ENCODE measurements at places on chromosomes 6 and 20. TPM values are rescaled to one million over a fixed set of nuclear protein-coding genes. Genes with fewer than 3 reads are reported as not detected.

The EXOC2 gene
- 19.8 TPM for total RNA-seq

The ZNF165 gene
- 11.0 TPM for total RNA-seq

The EFCAB8 gene
- total RNA-seq = 2.0 TPM

The AVP gene
- not detected for total RNA-seq

The SAMD10 gene
- total RNA-seq = 13.4 TPM

The CDH26 gene
- 1.5 TPM for total RNA-seq

GRCh38 chr20:10404023-10404628 is 29.9 kb downstream of the MKKS start:
- no peaks in the 10 kb centered on the region for H3K27me3 ChIP-seq
- no peak overlapping the region for H3K4me3 ChIP-seq
- no peaks in the 10 kb centered on the region for H3K4me1 ChIP-seq
- no peak for DNase-seq

DNA sequence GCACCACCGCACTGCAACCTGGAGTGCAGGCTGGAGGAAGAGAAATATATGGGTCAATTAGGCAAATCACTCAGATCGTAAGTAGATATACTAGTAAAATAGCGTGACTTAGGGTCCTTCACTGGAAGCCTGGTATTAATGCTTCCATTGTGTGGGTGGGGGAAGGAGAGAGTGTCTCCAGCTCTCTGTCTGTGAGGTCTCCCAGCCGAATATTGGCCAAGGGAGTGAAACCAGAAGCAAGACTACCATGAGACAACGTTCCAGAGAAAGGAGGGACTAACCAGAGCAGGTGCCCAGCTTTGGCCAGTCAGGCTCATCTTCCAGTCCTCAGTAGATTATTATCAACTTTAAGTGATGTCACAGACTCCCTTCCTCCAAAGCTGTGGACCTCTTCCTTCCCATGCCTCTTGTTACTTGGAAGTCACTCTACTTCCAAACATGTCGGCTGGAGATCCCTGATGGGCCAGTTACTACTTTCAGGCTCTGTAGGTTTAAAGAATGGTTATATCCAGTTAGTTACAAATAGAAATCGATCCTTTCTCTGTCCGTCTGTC is 28.8 kb downstream of the MTHFD1L start:
- no peak overlapping the region for H3K4me3 ChIP-seq
- no peaks in the 10 kb centered on the region for H3K4me1 ChIP-seq
- no peaks in the 10 kb centered on the region for H3K27me3 ChIP-seq

GRCh38 chr6:37864250-37864649 is 44.7 kb downstream of the ZFAND3 start:
- no peaks in the 10 kb centered on the region for H3K36me3 ChIP-seq
- no peaks in the 10 kb centered on the region for H3K4me1 ChIP-seq
- no peak for DNase-seq
- no peaks in the 10 kb centered on the region for H3K27me3 ChIP-seq
- no peak overlapping the region for H3K4me3 ChIP-seq

- H3K27ac ChIP-seq = no peak overlapping the region
- peaks cover 13% of the 10 kb centered on the region for H3K4me1 ChIP-seq
- DNase-seq = no peak
- H3K36me3 ChIP-seq = no peaks in the 10 kb centered on the region
- H3K27me3 ChIP-seq = no peaks in the 10 kb centered on the region
Measured at GRCh38 chr6:17397764-17398194, 4.4 kb downstream of the CAP2 start.

DNA sequence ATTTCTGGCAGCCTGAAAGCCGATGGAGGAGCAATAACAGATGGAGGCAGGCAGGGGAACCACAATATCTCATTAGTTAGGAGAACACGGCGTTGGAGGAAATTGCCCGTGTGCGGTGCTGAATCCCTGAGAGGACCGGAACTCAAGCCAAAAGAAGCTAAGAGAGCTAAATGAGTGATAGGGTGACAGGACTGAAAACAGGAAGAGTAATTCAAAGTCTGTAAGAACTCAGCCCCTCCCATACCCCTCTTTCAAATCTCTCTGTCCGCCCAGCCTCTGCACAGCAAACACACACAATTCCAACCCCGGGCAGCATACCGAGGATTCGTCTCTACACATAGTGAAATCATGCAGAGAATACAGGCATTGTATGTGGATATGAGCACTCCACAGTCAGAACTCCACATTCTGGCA is 2.6 kb upstream of the IPCEF1 start:
- H3K27ac ChIP-seq = no peak overlapping the region
- H3K36me3 ChIP-seq = no peaks in the 10 kb centered on the region
- no peaks in the 10 kb centered on the region for H3K27me3 ChIP-seq
- no peak overlapping the region for H3K4me3 ChIP-seq

DNA sequence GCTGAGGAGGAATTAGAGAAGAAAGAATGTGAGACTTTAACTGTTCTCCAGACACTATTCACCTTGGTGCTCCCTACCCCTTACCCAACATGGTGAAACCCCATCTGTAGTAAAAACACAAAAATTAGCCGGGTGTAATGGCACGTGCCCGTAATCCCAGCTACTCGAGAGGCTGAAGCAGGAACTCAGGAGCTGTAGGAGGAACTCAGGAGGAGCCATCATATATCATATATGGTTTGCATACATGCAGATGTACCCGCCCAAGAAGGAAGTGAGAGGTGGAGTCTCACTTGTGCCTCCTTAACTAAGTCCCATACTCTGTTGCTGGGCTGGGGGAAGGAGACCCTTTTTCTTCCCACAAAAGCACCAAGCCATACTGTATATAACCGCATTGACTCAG is 35.5 kb upstream of the ME1 start:
- peaks cover 48% of the 10 kb centered on the region for H3K4me1 ChIP-seq
- H3K27me3 ChIP-seq = no peaks in the 10 kb centered on the region
- no peak for DNase-seq
- H3K4me3 ChIP-seq = no peak overlapping the region
- H3K27ac ChIP-seq = peak overlapping the region; percentile 23
- 0 out of 2 replicates have a peak, but pooled peaks cover under 1% of the 10 kb centered on the region for H3K36me3 ChIP-seq

- no peak for DNase-seq
- H3K27me3 ChIP-seq = peaks cover 2% of the 10 kb centered on the region
- no peak overlapping the region for H3K27ac ChIP-seq
Measured at GRCh38 chr20:39070484-39071231, 108.5 kb downstream of the DHX35 start.

DNA sequence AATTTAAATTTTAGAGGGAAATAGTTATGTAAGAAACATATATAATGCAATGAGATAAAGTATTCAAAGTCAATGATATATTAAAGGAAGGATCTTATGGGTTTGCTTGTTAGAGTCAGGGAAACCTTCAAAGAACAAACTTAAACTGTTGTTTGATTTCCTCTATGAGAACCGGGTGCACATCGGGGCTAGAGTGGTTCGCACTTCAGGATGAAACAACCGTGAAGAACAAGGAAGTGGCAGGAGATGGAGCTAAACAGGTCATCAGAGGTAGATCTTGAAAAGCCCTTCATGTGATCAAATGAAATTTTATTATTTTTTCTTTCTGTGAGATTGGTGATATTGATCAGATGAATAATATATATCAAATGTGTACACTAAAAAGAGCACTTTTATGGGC is 951.9 kb upstream of the FLRT3 start:
- H3K4me3 ChIP-seq = no peak overlapping the region
- H3K27me3 ChIP-seq = no peaks in the 10 kb centered on the region
- no peaks in the 10 kb centered on the region for H3K4me1 ChIP-seq
- no peaks in the 10 kb centered on the region for H3K36me3 ChIP-seq

DNA sequence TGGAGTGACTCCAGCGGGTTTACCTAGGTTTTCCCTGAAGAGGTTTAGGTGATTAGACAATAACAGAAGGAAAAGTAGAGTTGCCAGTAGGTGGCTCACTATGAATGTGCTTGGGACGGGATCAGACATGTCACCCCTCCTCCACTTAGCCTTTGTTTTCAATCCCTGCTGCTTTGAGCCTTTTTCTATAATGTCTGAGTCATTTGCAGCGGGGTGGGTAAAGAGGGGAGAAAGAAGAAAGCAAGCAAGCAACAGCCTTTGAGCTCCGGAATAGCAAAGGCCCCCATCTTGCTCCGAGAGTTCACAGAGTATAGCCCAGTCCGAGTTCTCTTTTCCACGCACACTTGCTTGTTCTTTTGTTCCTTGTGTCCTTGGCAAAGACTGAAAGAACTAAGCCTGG is 129.1 kb downstream of the PACRG start:
- no peak for DNase-seq
- no peak overlapping the region for H3K4me3 ChIP-seq
- no peaks in the 10 kb centered on the region for H3K27me3 ChIP-seq
- no peaks in the 10 kb centered on the region for H3K36me3 ChIP-seq
- no peaks in the 10 kb centered on the region for H3K4me1 ChIP-seq

DNA sequence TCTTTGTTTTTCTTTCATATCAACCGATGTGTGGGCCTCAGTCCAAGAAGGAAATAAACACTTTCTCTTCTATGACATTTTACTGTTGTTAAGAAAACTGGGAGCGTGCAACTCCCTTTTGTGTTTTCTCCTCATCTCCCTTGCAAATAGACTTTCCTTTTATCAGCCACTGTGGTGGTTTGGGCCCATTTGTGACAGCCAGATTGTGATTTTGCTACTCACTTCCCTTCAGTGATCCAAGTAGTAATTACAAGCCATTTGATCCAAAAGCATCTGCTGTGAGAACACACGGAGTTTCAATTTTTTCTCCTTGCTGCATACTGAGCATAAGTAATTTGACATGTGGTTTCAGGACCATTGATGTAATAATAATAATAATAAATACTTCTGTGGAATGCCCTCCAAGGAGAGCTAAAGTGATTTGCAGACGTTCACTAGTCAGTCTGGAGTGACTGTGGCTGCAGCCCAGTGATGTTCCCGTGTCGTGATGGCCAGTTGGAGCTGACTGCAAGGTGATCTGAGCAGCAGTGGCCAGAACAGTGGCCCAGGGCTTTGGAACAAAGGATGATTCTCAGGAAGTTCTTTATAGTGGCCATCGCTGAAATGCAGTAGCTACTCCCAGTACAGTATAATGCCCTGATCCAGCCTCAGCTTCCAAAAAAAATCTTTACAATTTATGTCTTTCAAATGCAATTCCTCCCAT is 91.9 kb upstream of the CLDN20 start:
- no peak for DNase-seq
- H3K4me1 ChIP-seq = no peaks in the 10 kb centered on the region
- no peaks in the 10 kb centered on the region for H3K27me3 ChIP-seq
- H3K27ac ChIP-seq = no peak overlapping the region

GRCh38 chr6:54959820-54960219 is 113.2 kb downstream of the FAM83B start:
- no peaks in the 10 kb centered on the region for H3K27me3 ChIP-seq
- DNase-seq = no peak
- H3K4me3 ChIP-seq = no peak overlapping the region
- H3K36me3 ChIP-seq = no peaks in the 10 kb centered on the region
- no peak overlapping the region for H3K27ac ChIP-seq
- no peaks in the 10 kb centered on the region for H3K4me1 ChIP-seq

DNA sequence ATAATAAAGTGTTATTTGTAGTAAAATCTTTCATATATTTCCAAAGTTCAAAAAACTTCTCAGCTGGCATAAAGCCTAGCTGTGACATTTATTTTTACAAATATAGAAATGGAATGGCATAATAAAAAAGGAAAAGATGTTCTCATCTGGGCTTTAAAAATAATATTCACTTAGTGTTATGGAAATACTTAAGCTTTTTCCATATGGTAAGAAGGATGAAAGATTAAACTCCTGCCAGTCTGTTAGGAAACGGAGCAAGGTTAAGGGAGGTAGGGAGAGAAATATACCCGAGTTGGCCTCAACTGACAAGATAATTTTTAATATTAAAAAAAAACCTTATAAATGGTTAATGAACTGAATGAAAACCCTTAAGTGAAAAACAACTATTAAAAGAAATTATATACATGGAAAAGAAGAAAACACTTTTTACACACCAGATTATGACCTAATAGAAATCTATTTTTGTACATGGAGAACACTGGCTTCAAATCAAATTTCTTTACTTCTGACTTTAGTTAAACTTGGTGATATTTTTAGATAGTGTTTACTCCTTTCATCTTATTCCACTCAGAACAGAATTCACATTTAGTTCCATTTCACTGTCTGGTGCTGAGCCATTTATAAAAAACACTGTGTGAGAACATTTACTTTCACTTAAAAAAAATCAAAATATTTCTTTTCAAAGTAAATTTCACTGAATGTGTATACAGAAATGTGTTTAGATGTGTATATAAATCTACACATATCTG is 137.0 kb downstream of the DST start:
- no peaks in the 10 kb centered on the region for H3K36me3 ChIP-seq
- H3K27ac ChIP-seq = no peak overlapping the region
- H3K4me1 ChIP-seq = peaks cover 8% of the 10 kb centered on the region
- DNase-seq = no peak
- no peaks in the 10 kb centered on the region for H3K27me3 ChIP-seq

- no peaks in the 10 kb centered on the region for H3K36me3 ChIP-seq
- DNase-seq = no peak
- no peak overlapping the region for H3K27ac ChIP-seq
- no peak overlapping the region for H3K4me3 ChIP-seq
- H3K27me3 ChIP-seq = no peaks in the 10 kb centered on the region
Measured at GRCh38 chr6:45800911-45801310, 214.7 kb downstream of the CLIC5 start.
